ENCODE measurements at places on chromosomes 4 and X. TPM values are rescaled to one million over a fixed set of nuclear protein-coding genes. Genes with fewer than 3 reads are reported as not detected.

Gene CYBB
- 1.1 TPM for total RNA-seq

- DNase-seq = no peak
These were observed 87.8 kb upstream of the FAM241A start for GRCh38 chr4:112057470-112057869.

GRCh38 chr4:38034986-38035882, 75.0 kb downstream of the PTTG2 start:
- DNase-seq = no peak

Gene UGT2B11
- not detected for total RNA-seq

DNA sequence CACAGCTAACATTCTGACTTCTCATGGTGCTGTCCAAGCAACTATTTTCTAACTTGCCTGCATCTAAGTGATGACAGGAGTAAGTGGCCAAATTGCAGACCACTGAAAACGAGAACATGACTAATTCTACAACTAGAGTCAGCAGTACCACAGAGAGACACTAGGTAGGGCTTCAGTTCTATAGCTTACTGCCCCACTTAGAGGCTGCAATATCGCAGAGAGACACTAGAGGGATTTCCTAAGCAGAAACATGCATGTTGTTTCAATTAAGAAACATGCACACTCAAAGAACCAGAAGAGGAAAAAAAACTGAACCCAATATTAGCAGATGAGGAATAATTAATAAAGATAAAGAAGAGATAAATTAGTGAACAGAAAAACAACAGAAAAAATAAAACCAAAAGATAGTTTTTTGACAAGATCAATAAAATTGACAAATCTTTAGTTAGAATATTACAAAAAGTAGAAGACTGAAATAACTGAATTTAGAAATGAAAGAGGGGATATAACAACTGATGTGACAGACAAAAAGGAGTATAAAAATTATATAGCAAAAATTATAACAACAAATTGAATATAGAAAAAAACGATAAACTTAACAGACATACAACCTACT, 100.8 kb downstream of the SPIN4 start:
- peak; percentile 29 for DNase-seq

- DNase-seq = no peak
These were observed 434.2 kb downstream of the PPARGC1A start for GRCh38 chr4:23455456-23456158.

DNA sequence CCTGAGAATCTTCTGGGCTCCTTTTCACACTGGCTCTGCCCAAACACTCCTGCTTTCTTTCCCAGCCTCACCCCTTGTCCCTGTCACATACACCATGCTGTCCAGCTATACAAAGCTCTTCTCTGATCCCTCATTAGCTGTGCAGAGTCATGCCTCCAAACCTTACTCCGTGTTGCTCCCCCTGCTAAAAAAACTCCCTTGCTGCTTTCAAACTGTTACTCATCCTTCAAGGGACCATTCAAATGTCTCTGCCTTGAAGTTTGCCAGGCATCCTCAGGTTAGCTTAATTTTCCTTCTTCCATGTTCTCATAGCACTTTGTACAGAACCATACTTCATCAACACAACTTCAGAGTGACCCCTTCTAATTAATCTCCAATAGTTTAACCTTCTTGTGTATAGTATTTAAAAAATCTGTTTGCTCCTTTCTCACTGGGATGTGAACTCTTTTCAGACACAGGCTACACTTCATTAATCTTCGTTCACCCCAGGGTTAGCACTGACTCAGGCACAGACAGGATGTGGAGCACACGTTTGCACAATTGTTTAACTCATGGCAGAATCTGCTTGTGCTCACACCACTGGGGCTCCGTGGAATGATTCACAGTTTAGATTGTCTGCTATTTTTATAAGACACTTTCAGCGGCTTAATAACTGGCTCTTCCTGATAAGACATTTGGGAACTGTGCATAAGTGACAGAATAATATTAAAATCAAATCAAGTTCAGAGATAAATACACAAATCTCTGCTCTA, 21.4 kb upstream of the SEL1L3 start:
- no peak for DNase-seq

- no peak for DNase-seq
These were observed 9.8 kb upstream of the ACOT9 start for GRCh38 chrX:23752740-23753415.

Gene UGT2B15
- 0.44 TPM for total RNA-seq

- no peak for DNase-seq
These were observed 5.7 kb downstream of the FAM241A start for GRCh38 chr4:112150920-112151319.

Gene CLCN5
- 2.3 TPM for total RNA-seq

Gene TLR10
- total RNA-seq = 0.85 TPM

DNA sequence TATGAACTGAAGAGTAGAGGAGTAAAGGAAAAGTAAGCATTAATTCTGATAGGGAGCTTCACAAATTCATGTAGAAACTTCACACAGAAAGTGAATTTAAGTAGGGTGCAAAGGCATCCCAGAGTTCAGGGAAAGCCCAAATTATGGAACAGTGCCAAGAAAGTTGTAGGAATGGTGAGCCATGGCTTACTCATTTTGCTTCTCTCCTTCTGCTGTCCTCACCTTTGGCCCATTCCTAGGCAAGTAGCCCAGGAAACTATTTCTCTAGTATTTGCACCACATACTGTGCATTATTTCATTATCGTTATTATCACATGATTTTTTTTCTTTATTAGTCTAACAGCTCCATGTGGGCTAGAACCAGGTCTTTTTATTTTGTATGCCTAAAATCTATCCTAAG, 34.9 kb upstream of the IL1RAPL1 start:
- no peak for DNase-seq

GRCh38 chrX:12330841-12331240, 192.6 kb downstream of the FRMPD4 start:
- DNase-seq = no peak

Gene SSX3
- not detected for total RNA-seq

- no peak for DNase-seq
These were observed 45.7 kb downstream of the BEND2 start for GRCh38 chrX:18174971-18175370.

Gene CDX4
- not detected for total RNA-seq

- DNase-seq = peak; percentile 24
These were observed 19.9 kb downstream of the DGAT2L6 start for GRCh38 chrX:70196961-70197720.

GRCh38 chr4:94722748-94723147, 35.0 kb upstream of the BMPR1B start:
- DNase-seq = no peak

Gene F9
- total RNA-seq = 0.10 TPM

DNA sequence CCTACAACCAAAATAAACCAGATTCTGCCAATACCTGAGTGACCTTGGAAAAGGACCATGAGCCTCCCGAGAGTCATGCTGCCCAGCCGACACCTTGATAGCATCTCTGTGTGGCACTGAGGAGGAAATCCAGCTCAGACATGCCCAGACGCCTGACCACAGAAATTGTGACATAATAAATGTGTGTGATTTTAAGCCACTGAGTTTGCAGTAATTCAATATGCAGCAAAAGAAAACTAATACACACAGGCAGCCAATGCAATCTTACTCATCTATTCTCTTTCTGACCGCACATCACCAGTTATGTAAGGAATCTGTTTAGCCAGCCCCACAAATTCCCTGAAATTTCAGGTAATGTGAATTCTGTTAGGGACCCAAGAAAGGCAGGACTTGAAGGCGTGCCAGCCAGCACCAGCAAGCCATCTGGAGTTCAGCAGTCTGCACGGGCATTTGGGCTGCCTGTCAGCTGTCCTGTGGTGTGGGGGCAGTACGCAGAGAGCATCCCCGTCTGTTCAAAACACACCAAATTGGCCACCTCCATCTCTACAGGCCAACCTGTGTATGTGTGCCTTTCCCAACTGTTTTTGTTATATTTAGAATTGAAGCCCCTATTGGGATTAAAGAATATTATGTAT, 176.4 kb downstream of the NLGN4X start:
- no peak for DNase-seq

DNA sequence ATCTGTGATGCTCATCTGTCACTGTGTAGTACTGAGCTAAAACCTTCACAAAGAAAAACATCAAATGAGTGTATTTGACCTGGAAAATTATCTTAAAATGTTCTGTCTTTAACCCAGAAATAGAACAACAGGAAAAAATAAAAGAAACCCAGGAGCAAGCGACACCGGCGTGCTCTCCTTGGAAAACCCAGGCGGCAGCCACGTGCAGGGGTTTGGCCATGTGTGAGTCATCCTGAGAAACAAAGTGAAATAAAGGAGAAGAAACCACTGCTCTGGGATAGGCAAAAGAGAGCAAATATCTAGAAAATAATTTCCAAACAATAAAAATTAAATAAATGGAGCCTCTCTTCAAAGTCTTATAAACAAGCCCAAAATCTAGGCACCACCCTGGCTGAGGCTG, 20.0 kb upstream of the TMEM128 start:
- DNase-seq = no peak

GRCh38 chr4:74037076-74037955, 1.2 kb downstream of the CXCL3 start:
- no peak for DNase-seq

Gene CWH43
- total RNA-seq = not detected

DNA sequence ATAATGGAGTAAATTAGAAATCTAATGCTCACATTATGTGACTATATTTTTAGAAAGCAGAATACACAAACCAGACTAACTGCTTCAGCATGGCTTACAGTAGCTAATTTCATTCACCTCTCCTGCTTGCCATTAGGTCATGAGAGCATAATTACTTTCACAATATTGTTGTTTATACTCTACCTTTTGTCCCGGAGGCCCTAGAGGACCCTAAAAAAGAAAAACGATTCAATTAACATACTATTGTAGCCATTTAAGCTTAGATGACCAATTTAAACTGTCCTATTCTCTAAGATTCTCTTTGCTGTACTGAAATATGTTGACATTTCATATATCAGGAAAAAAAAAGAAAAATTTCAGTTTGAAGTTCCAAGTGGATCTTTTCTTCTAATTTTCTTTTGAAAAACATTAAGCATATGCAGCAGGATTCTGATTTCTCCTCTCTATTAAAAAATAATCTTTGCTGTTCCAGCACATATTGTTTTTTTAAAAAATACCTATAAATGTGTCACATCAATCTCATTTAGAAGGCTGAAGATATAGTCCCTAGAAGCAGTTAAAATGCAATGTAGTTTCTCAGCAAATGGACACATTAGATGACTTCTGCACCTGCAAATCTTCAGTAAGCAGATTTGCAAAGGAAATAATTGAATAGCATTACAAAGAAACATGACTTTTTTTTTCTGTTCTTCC, 157.7 kb upstream of the ETNPPL start:
- DNase-seq = no peak

DNA sequence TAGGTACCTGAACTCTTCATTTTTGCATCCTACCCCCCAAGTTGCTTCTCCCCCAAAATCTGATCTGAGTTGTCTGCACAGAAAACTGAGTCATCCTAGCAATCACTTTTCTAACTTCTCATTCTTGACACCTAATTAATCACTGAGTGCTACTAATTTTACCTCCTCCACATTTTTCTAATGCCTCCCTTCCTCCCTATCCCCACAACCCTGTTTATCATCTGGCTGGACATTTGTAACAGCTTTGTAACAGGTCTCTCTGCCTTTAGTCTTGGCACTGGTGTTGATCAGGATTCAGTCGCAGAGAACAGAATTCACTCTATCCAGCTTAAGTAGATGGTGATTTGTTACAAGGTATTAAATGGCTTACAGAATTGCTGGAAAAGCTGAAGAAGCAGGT, 303.9 kb upstream of the GATB start:
- DNase-seq = no peak

Gene CXCL6
- total RNA-seq = not detected

DNA sequence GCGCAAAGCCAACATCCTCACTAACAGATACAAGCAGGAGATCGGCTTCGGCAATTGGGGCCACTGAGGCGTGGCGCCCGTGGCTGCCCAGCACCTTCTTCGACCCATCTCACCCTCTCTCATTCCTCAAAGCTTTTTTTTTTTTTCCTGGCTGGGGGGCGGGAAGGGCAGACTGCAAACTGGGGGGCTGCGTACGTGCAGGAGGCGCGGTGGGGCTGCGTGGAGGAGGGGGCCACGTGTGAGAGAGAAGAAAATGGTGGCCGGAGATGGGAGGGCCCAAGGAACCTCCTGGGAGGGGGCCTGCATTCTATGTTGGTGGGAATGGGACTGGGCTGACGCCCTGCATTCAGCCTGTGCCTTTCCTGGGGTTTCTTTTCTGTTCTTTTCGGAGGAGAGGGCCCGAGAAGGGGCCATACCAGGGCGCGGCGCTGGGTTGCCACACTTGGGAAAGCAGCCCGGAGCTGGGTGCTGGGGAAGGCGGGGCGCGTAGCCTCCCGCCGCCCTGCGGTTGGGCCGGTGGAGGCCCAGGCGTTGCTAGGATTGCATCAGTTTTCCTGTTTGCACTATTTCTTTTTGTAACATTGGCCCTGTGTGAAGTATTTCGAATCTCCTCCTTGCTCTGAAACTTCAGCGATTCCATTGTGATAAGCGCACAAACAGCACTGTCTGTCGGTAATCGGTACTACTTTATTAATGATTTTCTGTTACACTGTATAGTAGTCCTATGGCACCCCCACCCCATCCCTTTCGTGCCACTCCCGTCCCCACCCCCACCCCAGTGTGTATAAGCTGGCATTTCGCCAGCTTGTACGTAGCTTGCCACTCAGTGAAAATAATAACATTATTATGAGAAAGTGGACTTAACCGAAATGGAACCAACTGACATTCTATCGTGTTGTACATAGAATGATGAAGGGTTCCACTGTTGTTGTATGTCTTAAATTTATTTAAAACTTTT, 4.5 kb downstream of the MID1IP1 start:
- DNase-seq = peak; percentile 48

GRCh38 chrX:84064164-84064563, 123.8 kb downstream of the RPS6KA6 start:
- DNase-seq = no peak

- DNase-seq = no peak
These were observed 206.2 kb downstream of the KCNIP4 start for GRCh38 chr4:21742326-21742725.

GRCh38 chrX:52346174-52347165, 22.4 kb upstream of the XAGE2 start:
- no peak for DNase-seq

Gene CRLF2
- 1.5 TPM for total RNA-seq

DNA sequence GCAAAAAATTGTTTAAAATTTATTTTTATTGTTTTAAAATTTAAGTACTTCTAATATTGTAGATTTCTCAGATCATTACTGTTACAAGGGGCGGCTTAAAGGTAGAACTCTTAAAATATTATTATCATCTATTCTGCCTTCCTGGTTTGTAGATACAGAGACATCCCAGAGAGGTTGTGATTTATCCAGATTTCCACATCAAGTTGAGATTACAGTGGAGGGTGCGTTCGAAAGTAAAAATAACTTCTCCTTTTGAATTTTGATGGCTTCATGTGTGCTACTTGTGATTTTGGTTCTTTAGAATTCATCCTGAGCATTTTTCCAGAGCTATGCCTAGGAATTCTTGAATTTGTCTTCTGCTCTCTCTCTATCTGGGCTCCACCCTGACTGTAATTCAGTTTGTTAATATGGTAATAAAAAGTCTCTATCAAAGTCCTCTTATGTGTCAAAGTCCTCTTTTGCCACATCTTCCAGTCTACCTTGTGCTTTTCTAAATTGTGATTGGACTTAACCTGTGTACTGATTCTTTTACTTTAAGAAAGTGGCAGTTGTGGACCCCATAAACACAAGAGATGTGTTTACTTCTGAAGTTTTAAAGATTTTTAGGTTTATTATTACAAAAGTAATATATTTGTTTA, 37.2 kb downstream of the CLCN3 start:
- DNase-seq = no peak

Data from T-cell (primary cell).